ENCODE measurements at places on chromosomes 1 and 21.

DNA sequence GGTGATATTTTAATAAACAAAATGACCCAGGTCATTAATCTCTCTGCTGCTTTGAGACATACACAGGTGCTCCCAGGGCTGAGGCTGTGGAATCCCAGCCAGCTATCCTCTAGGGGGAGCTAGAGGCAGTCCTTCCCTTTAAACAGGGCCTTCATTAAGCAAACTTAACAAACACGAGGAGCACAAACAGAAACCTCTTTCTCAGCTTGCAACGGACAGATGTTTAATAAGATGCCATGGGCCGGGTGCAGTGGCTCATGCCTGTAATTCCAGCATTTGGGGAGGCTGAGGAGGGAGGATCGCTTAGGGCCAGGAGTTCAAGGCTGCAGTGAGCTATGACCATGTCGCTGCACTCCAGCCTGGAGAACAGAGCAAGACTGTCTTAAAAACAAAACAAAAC, 106.7 kb downstream of the HIVEP3 start:
- DNase-seq = peak; percentile 35

DNA sequence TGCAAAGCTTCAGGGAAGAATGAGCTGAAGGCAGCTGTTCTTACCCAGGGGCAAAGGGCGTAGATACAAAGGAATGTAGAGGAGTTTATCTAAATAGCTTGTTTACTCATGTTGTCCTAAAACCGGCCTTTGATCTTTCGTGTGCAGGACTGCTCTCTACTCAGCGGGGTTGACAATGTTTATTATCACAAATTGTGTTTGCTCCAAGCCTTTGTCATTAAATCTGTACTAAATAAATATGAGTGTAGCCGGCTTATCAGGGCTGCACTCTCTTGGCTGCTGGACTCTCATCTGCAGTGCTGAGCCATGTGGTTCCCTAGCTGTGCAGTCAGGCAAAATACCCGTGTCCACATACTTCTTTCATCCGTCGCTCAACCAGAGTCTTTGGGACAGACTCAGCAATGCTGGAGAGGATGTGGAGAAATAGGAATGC, 199.0 kb downstream of the LBR start:
- DNase-seq = no peak

- DNase-seq = no peak
Observed at GRCh38 chr1:90494748-90495282, 222.3 kb downstream of the BARHL2 start.

GRCh38 chr1:178025613-178026356, 55.9 kb upstream of the SEC16B start:
- no peak for DNase-seq

- DNase-seq = no peak
Observed at GRCh38 chr1:48552420-48552819, 80.4 kb upstream of the SPATA6 start.

GRCh38 chr1:74799119-74799657, 66.2 kb downstream of the TYW3 start:
- no peak for DNase-seq

DNA sequence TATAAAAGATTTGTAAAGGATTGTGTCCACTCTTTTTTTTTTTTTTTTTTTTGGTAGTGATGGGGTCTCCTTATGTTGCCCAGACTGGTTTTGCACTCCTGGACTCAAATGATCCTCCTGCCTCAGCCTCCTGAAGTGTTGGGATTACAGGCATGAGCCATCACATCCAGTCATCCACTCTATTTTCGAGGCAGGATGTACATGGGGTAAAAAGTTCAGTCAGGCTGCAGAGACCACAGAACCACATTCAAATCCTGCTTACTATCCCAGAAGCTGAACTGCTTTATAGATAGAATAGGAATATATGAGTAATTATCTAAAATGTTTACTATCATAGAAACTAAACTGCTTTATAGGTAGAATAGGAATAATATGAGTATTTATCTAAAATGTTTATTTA, 26.0 kb upstream of the KCNK2 start:
- DNase-seq = no peak

- DNase-seq = no peak
Observed at GRCh38 chr1:89588480-89588879, 44.4 kb upstream of the LRRC8C start.

- no peak for DNase-seq
Observed at GRCh38 chr1:87398641-87399040, 70.0 kb downstream of the LMO4 start.

DNA sequence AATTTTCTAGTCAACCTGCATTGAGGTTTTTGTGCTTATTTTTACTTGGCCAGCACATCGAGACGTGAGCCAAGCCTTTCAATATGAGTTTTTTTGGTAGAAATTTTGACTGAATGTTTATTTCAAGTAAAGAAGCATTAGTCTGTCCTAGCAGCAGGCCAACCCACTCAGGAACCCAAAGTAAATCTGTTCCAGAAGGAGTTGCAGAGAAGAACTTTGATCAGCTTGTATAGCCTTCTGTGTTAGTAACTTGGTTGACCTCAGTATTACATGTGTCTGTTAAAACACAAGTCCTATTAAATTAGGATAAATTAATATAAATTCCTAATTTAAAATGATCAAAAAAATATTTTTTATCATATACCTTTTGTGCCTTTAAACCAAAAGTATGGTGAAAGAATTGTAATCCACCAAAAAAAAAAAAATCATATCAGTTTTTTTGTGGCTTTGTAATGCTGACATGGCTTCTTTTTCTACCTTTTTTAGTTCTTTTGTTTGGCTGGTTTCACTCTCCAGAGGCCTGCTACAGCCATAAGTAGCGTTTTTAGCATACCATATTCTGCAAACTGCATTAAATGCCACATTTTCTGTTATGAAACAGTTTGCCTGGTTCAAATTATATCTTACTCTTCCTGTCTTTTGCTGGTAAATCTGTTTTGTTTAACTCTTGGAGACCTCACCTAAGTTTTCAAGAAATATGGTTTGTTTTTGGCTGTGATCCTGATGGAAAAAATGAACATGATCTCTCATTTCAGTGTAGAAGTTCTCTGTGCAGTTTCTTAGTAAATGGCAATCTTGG, 39.5 kb downstream of the ATF6 start:
- no peak for DNase-seq

DNA sequence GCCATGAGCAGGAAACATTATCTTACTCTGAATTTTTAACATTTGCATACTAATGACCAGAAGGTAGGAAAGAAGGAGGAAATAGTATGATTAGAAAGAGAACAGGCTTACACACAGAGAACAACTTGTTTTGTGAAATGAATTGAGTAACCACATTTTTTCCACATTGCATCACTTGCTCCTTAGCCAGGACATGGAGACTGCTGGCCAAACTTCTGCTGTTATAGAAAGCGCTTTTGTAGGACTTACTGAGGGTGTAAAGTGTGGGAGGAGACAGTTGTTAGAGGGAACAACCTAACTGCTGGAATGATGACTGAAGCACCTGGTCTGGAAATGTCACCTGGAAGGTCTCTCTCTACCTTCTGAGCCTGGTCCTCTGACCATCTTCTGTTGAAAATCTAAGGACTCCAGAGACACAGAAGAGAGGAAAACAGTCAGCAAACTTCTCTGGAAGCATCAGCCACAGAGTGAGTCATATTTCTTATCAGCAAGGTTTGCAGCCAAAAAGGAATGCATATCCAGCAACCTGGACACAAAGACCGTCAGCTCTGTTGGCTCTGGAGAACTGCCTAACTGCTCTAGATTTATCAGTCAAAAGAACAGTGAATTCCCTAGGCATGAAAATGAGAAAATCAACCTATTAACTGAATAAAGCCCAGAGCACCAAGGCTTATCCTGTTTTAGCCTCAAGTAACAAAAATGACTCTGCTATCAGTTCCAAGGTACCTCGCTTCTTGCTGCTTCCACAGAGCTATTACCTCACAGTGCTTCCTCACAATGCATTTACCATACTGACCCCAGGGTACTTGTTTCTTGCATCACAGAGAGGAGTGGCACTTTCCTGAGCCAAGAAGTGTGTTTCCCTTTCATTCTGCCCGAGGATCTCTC, 88.0 kb upstream of the SLFNL1 start:
- no peak for DNase-seq

DNA sequence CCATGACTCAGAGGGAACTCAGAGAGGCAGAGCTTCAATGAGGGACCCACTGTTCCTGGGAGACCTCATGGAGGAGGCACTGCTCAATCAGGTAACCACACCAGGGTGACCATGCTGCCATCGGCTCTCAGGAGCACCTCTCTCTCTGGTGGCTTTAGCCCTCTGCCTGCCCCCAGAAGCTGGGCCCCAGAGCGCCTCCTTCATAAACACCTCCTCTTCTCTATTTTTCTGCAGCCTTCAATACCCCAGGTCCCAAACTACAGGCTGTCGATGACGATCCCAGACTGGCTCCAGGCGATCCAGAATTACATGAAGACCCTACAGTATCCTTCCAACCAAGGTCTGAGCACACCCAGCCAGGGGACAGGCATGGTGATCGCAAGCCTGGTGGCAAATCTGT, 10.6 kb downstream of the VASH2 start:
- DNase-seq = no peak

- DNase-seq = no peak
Observed at GRCh38 chr1:221704306-221704705, 37.6 kb downstream of the DUSP10 start.

- no peak for DNase-seq
Observed at GRCh38 chr1:22712502-22713271, 2.0 kb downstream of the EPHB2 start.

DNA sequence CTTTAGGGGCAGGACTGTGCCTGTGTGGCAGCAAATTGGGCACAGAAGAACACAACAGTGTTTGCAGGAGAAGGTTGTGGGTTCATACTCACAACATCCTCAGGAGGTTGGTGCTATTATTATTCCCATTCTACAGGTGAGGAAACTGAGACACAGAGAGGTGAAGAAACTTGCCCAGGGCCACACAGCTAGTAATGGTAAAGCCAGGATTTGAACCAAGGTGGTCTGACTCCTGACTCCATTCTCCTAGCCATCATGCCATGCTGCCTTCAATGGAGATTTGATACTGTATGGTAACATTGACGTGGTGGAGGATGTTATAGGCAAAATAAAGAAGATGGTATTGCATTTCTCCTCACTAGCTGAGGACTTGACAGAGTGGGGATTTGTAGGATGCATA, 334.2 kb downstream of the RPS6KC1 start:
- DNase-seq = no peak
